ENCODE measurements at places on chromosomes 6 and 20. TPM values are rescaled to one million over a fixed set of nuclear protein-coding genes. Genes with fewer than 3 reads are reported as not detected.
A peak's percentile ranks its signal among the peaks of the same experiment; 100 is the strongest.

The SLC44A4 gene
- total RNA-seq: not detected

The PTPRT gene
- total RNA-seq: not detected

The TSHZ2 gene
- total RNA-seq: 0.74 TPM

The TBPL1 gene
- total RNA-seq: 51.4 TPM

The CFAP206 gene
- not detected for total RNA-seq

The VPS16 gene
- total RNA-seq: 33.5 TPM

The TSBP1 gene
- total RNA-seq: not detected

The AIF1 gene
- 150 TPM for total RNA-seq

The CENPW gene
- 75.3 TPM for total RNA-seq

GRCh38 chr6:120869397-120869796, 464.9 kb downstream of the TBC1D32 start:
- no peaks in the 10 kb centered on the region for H3K4me1 ChIP-seq
- H3K4me3 ChIP-seq: no peak overlapping the region
- DNase-seq: no peak
- H3K36me3 ChIP-seq: no peaks in the 10 kb centered on the region
- H3K27ac ChIP-seq: no peak overlapping the region

- no peaks in the 10 kb centered on the region for H3K27me3 ChIP-seq
- H3K27ac ChIP-seq: no peak overlapping the region
- H3K36me3 ChIP-seq: peaks cover 51% of the 10 kb centered on the region
- no peak overlapping the region for H3K4me3 ChIP-seq
Observed at GRCh38 chr6:16148498-16148897, 19.6 kb downstream of the MYLIP start.

DNA sequence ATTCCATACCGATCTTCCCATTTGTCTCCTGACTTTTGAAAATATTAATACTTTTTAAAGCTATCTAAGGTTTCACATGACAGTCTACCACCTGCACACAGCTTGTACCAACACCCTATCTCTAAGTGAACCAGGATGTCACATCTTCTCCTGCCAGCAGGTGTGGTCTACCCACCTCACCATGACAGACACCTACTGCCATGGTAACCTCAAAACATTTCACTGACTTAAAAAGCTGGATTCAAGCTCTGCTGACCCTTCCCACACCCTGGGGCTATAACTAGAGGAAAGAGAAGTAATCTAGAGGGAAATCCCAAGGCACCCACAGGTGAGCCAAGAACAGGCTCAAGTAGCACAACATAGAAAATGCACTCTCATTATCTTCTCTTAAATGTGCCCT, 1.2 kb downstream of the SLC17A3 start:
- no peaks in the 10 kb centered on the region for H3K36me3 ChIP-seq
- no peak overlapping the region for H3K4me3 ChIP-seq
- no peaks in the 10 kb centered on the region for H3K27me3 ChIP-seq

DNA sequence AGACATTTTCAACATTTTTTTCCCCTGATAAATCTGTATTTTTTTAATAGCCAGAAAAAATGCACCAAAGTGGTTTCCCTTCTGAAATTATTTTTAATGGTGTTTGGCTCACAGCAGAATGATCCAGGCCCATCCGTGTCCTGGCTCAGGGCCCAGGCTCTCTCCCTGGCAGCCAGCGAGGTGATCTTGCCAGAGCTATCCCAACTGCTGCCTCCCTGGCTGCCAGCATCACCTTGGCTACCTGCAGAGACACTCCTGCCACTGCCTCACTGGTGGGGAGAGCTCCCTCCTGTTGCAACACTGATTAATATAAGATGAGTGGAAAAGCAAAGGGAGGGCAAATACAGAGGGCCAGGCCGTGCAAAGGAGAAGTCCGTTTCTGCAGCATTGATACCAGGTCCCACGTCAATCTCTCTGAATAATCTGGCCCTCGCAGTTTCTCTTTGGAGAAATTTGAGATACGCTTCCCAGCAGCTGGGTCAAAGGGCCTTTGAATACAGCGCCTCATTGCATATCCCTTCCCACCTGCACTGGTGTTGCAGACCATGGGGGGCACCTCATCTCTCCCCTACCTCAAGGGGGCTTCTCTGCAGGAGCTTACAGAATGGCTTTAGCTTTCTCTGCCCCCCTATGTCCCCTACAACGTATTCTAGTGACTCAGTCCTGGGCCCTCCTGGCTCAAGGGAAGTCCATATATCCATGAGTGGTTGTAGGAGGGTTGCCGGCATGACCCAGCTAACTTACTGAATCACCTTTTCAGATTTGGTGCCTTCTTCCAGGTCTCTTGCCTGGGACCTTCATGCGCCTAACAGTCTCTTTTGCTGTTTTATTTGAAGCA, 12.8 kb upstream of the DSTN start:
- H3K36me3 ChIP-seq: no peaks in the 10 kb centered on the region
- no peak for DNase-seq
- H3K4me3 ChIP-seq: no peak overlapping the region
- H3K4me1 ChIP-seq: peaks cover 32% of the 10 kb centered on the region
- no peaks in the 10 kb centered on the region for H3K27me3 ChIP-seq
- H3K27ac ChIP-seq: no peak overlapping the region

DNA sequence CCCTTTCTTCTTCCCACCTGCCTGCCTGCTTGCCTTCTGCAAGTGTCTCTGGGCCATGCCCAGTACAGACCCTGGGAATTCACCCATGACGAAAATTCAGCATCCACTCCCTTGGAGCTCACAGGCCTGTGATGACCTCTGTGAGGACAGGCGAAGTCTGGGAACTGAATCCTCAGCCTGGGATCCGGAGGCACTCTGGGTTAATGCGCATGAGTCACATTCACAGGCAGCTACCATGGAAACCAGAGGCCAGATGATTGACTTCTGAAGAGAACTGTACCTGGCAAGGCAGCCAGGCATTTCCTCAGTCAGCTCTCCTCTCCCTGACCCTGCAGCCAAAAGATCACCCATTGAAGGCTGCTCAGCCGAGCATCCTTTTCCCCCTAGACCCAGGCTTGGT, 41.0 kb downstream of the SLC9A8 start:
- peaks cover 14% of the 10 kb centered on the region for H3K36me3 ChIP-seq
- no peak overlapping the region for H3K4me3 ChIP-seq
- DNase-seq: no peak
- H3K4me1 ChIP-seq: no peaks in the 10 kb centered on the region
- H3K27me3 ChIP-seq: no peaks in the 10 kb centered on the region

DNA sequence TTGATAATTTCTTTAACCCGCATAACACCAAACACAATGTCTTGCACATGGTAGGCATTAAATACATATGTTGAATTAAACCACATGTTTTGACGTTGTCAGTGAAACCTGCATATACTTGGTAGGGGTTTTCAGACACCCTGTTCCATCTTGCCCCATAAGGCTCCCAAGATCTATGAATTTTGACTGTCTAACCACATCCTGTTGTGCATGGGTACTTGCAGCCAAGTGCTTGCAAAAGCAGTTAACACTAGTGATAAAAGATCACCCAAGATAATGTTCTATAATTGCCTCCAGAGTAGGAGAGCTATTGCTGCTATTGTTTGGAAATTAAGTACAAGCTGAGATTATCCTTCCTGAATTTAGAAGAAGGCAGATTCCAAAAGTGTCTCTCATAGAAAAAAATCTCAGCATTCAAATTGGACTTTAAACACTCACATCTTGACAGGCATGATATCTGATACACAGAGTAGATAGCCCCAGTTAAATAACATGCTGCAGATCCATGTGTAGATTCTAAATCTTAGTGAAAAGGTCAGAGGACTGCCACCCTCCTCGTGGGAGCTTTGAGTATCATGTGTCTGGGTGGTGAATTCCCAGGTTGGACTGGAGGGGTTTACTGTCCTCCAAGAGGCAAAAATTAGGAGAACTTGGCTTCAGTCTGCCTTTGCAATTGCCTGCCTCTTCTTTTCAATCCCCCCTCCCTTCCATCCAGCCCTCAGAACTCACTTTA, 25.8 kb upstream of the CCN6 start:
- H3K27ac ChIP-seq: peak overlapping the region; percentile 93
- H3K36me3 ChIP-seq: peaks cover 51% of the 10 kb centered on the region
- peak overlapping the region; percentile 4 for H3K4me3 ChIP-seq
- no peaks in the 10 kb centered on the region for H3K27me3 ChIP-seq
- peaks cover 68% of the 10 kb centered on the region for H3K4me1 ChIP-seq

GRCh38 chr6:88165844-88166492, at the start of gene CNR1:
Gene CNR1 (minus strand): TSS chr6:88166347. CDS start chr6:88145274, 21,073 bp downstream.
- H3K36me3 ChIP-seq: no peaks in the 10 kb centered on the region
- H3K4me1 ChIP-seq: peaks cover 13% of the 10 kb centered on the region
- peaks cover 73% of the 10 kb centered on the region for H3K27me3 ChIP-seq
- no peak within 1 kb of the TSS for H3K27ac ChIP-seq
- peak; percentile 8 for DNase-seq

DNA sequence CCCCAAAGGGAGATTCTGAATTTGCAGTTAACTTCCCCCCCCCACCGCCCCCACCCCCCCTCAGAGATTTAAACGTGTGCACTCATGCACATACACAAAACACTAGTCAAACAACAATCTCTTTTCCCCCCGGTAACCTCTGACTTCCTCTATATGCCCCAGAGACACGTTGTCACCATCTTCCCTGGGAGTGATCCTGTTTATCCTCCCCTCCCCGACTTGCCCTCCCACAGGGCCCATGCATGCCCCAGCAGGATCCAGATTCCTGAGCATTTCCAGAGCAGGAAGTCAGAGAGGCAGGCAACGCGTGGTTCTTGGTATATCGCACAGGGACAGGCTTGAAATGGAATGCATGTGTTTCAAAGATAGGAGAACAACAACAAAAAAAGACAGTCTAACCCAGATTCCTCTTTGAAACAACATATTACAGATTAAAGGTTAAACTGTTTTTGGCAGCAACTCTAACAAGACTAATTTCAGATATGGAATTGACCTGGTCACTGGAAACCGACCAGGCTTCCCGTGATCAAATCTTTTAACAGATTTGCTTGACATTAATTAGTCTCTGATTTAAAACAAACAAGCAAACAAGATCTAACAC, 1.3 kb downstream of the BLCAP start:
- H3K4me3 ChIP-seq: peak overlapping the region; percentile 92
- peaks cover 6% of the 10 kb centered on the region for H3K36me3 ChIP-seq
- no peak for DNase-seq
- peaks cover 44% of the 10 kb centered on the region for H3K4me1 ChIP-seq
- peak overlapping the region; percentile 80 for H3K27ac ChIP-seq

GRCh38 chr20:25859649-25860530, 163.2 kb upstream of the ZNF337 start:
- peak; percentile 83 for DNase-seq
- no peaks in the 10 kb centered on the region for H3K36me3 ChIP-seq
- H3K27me3 ChIP-seq: peaks cover 97% of the 10 kb centered on the region
- no peak overlapping the region for H3K27ac ChIP-seq

- no peak overlapping the region for H3K4me3 ChIP-seq
- H3K36me3 ChIP-seq: peaks cover 18% of the 10 kb centered on the region
- H3K27ac ChIP-seq: no peak overlapping the region
- DNase-seq: peak; percentile 49
- no peaks in the 10 kb centered on the region for H3K27me3 ChIP-seq
Observed at GRCh38 chr6:149190224-149190831, 127.2 kb upstream of the TAB2 start.

DNA sequence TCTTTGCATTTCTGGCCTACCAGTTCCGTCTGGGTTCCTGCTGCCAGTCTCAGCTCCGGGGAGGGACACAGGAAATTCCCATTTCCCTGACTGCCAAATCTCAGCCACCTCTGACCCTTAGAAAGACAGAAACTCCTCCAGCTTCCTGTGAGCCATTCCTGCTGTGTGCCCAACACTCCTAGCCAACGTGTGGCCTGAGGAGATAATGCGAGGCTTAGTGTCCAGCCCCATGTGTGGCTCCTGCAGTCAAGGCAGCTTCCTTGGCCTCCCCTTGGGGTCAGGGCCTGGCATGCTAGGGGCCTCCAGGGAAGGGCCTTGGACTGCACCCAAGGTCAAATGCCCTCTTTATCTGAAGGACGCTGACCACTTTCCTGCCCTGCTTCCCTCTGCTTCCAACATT, 45.1 kb downstream of the MAFB start:
- H3K4me1 ChIP-seq: no peaks in the 10 kb centered on the region
- DNase-seq: no peak
- H3K4me3 ChIP-seq: no peak overlapping the region
- no peaks in the 10 kb centered on the region for H3K27me3 ChIP-seq

GRCh38 chr6:4369616-4370015, 234.2 kb upstream of the ECI2 start:
- no peak overlapping the region for H3K4me3 ChIP-seq
- no peak for DNase-seq
- H3K36me3 ChIP-seq: no peaks in the 10 kb centered on the region
- no peaks in the 10 kb centered on the region for H3K4me1 ChIP-seq
- H3K27ac ChIP-seq: no peak overlapping the region
- peaks cover 13% of the 10 kb centered on the region for H3K27me3 ChIP-seq

DNA sequence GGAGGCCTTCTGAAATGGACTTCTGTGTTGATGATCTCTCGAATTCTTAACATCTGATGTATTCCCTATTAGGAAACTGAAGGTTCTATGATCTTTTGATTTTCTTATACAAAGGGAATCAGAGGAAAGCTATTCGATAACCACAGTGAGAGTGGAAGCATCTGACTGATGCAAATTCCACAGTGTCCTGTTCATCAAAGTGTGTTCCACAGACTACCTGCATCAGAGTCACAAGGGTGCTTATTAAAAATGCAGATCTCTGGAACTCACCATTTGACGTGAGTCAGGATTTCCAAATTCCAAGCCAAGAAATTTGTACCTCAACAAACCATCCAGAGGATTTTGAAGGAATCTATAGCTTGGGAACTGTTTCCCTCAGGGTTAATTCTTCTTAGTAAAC, 4.4 kb upstream of the MEP1A start:
- H3K27ac ChIP-seq: no peak overlapping the region
- H3K4me1 ChIP-seq: no peaks in the 10 kb centered on the region
- no peaks in the 10 kb centered on the region for H3K36me3 ChIP-seq
- peaks cover 19% of the 10 kb centered on the region for H3K27me3 ChIP-seq
- DNase-seq: no peak
- no peak overlapping the region for H3K4me3 ChIP-seq

GRCh38 chr6:28090917-28091586, 10.7 kb downstream of the ZNF165 start:
- no peak overlapping the region for H3K4me3 ChIP-seq
- no peak overlapping the region for H3K27ac ChIP-seq
- peaks cover 49% of the 10 kb centered on the region for H3K36me3 ChIP-seq

DNA sequence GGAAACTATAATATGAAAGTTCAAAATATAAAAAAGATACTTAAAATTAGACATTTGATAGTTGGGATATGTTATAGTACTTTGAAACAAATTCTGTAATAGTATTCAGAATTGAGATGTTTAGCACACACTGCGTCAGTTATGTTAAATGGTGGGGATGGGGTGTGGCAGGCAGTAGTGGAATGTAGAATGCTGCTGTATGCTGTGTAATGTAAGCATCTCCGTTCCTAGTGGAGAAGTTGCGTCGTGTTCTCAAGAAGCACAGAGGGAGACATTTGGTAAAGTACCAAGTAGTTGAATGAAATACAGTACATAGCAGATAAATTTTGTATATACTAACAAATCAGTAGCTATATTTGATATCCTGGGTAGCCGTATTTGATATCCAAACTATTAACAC, 192.4 kb downstream of the ZFAND3 start:
- H3K4me3 ChIP-seq: no peak overlapping the region
- H3K4me1 ChIP-seq: peaks cover 23% of the 10 kb centered on the region
- H3K27ac ChIP-seq: no peak overlapping the region
- no peaks in the 10 kb centered on the region for H3K27me3 ChIP-seq

Measured in activated naive CD8-positive, alpha-beta T cell treated with anti-CD3 and anti-CD28 coated beads for 36 hours (primary cell).